Testis (tissue), 5 donors: ENCODE measurements at places on chromosomes 4 and X. TPM values are rescaled to one million over a fixed set of nuclear protein-coding genes. Genes with fewer than 3 reads are reported as not detected.

DNA sequence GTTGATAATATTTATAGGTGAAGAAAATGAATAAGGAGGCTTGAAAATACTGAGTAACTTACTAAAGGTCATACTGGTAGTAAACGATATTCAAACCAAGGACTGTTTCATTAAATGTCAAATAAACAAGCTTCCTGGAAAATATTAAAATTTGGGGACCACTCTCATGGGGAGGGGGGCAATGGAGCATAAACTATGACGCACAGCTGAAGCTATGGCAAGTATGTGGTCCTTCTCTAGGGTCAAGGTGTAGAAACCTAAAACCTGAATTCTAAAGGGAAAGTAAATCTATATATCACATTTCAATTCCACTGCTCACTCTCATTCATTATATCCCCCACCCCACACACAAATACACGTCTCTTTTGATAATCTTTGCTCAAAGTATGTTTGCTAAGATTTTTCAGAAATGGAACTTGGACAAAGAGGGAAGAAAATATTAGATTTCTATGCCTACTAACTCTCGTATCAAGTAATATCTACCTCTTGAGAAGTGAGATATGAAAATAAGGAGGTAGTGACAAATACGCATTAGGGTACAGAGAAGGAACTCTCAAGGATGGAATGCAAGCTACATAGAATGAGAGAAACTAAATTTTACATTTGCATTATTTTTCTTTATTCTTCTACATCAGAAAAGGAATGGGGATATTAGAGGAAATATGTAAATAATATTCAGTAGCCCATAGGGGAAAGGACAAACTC is 84.6 kb downstream of the PDS5A start:
- no peak for DNase-seq

DNA sequence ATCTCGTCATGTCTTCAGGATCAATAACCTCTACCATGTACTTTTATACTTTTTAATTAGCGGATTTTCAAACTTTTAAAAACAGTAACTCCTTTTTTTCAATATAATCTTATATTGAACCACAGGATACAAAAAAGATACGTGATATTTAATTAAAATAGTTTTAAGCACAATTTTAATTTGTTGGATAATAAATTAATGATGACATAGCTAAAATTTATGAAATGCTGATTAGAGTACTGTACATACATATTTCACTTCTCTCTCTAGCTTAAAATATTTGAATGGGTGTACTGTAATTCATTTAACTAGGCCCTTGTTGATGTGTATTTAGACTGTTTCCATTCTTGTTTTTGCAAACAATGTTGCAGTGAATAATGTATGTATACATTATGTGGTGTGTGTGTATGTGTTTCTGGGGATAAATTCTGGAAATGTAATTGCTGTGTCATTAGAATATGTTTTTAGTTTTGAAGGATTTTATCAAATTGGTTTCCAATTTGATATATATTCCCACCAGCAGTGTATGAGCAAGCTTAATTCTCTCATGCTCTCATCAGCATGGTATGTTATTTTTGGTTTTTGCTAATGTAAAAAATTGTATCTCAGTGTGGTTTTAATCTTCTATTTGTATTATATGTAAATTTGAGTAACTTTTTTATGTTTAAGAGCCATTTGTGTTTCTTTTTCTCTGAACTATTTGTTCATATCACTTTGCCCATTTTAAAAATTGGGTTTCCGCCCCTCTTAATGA is 66.4 kb downstream of the CDKL5 start:
- no peak for DNase-seq

Gene ATP10D
- 14.6 TPM for total RNA-seq

DNA sequence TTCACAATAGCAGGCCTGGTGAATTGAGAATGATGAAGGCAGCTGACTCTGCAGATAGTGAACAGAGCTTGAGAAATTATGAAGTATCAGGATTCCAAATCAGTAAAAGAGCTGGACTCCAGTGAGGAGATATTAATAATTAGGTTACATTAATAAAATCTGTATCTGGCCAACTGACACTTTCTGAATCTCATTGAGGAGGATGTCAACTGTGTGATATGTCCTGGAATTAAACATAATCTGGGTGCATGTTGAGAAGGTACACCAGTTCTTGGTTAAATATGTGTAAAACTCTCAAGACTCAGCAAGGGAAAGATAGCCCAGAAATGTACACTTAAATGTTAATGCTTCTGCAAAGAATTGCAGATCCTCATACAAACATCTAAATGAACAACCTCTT is 177.8 kb upstream of the SFRP2 start:
- DNase-seq, result no peak

Gene CCDC149
- total RNA-seq, result 17.2 TPM

DNA sequence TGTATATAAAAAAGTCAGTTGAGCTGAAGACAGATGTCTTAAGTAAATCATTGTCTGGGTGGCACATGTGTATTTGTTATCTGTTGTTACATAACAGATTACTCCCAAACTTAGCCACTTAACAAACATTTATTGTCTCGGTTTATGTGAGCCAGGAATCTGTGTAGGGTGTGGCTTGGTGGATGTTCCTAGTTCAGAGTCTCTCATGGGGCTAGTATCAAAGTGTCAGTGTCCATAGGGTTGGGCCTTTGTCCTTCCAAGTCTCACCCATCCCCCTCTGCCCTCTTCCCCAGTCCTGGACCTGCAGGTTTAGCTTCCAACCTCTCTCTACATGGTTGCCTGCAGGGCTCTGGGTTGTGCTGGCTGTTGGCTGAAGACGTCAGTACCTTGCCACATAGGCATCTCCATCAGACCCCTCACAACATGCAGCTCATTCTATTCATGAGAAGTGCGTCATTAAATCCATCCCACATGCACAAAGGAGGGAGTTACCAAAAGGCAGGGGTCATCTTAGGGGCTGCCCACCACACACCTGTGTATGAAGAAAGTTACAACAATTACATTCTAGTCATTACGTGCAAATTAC is 127.5 kb downstream of the HS3ST1 start:
- DNase-seq, result no peak

DNA sequence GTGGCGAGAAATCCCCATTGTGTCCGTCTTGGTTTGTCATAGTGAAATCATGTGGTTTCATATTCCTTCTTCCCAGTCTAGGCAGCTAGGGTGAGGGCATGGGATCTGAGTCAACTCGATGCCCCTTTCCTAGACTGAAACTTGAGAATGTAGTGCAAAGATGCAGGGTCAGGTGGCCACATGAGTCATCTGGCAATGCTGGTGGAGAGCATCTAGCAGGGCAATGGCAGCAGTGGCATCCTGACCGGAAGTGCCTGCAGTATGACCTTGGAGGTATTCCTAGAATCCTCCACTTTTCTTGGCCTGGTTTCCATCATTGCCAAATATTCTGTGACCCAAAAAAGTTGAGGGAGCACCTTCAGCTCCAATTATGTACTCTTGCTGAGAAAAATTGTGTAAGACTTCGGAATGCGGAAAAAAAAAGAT is 39.1 kb upstream of the TMEM184C start:
- DNase-seq, result no peak

Gene PSAPL1
- total RNA-seq, result 19.0 TPM

DNA sequence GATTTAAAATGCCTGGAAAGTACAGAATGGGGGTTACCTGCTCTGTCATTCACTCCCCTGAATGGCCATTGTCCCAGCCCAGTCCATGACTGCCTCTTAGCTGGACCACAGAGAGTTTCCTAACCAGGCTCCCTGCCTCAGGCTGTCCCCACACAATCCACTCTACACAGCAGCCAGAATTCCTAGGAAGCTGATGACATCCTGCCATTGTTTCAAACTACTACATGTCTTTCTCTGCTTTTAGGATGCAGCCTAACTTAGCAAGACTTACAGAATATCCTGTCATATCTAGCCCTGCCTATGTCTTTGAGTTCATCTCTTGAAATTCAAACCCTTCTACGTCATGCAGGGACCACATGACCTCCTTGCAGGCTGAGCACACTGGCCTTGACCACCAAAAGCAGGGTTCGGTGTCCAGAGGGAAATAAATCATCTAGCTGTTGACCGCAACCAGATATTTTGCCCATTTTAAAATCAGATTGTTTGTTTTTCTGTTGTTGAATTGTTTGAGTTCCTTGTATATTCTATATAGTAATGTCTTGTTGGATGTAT is 16.1 kb upstream of the CRMP1 start:
- no peak for DNase-seq
